NCI-H1417 treated with DMSO at 0.1 percent for 48 hours (cell line): ENCODE measurements at places on chromosomes 7 and 10.

GRCh38 chr10:16510843-16511242, 10.8 kb downstream of the C1QL3 start:
- no peak for DNase-seq

- DNase-seq: no peak
These were observed 223.6 kb downstream of the ARL4A start for GRCh38 chr7:12911053-12911452.

DNA sequence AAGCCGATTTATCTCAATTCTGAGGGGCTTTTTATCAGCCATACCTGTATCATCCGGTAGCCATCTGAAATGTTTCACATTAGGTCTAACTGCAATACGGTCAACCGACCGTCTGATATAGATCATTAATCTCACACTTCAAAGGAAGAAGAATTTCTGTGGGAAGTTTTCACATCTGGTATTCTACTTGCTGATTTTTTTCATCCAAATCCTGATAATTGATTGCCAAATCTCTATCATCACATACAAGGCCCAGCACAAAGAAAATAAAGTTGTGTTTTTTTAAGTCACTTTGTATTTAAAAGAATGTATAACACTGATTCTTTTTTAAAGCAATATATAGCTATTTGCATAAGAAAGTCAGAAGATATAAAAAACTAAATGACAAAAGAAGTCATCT, 132.3 kb downstream of the DKK1 start:
- no peak for DNase-seq

DNA sequence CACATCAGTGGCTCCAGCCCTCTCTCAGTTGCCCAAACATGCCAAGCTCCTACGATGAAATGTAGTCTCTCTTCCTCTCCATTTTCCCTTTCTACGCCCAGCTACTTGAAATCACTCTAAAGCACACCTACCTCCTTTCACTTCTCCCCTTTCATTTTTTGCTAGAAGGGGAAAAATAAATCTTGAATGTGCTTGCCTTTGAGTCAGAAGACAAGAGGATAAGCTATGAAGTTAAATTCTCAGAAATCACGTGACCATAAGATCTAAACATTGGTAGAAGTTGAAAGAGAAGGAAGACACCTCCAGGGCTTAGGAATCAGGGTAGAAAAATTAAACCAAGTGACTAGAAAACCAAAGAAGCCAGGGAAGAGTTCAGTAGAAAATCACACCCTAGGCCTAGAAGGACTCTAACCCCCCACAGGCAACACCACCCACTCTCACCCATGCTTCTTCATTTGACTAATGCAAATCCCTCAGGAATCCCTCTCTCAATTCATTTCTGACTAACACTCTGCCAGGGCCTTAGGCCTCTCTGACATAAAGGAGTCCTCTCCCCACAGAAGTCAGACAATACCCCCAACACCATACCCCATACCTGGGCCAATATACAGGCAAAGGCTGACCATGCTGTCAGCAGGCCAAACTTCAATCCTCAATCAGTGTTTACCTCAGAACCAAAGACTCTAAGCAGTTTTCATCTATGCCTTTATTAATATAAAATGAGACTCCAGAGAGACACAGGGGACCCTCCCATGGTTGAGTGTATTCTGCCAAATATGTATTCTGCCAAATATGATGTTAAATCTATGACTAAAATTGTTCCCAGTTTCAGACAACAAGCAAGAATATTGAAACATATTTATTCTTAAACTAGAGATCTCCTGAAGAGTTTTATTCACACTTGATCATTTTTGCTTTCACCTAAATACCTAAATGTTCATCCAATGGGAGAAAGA, 84.8 kb downstream of the ELMO1 start:
- no peak for DNase-seq

DNA sequence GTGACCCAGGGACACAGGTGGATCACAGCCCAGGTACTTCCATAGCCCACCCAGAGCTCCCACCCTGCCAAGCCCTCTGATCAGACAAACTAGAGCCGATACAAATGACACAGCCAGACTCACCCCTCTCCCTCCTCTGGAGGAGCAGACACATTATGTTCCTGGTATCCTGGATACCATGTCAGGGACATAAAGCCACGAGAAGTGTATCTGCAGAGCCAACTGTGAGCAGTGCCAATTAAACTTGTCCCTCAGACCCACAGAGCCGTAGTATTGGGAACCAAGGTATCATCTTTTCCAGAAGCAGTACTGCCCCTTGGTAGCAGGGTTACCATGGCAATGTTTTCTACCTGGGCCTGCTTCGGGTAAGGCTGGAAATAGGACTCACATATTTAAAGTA, 47.3 kb upstream of the CPXM2 start:
- no peak for DNase-seq

GRCh38 chr10:97534746-97535367, 36.1 kb downstream of the UBTD1 start:
- no peak for DNase-seq
